ENCODE measurements at places on chromosomes 3 and 15. TPM values are rescaled to one million over a fixed set of nuclear protein-coding genes. Genes with fewer than 3 reads are reported as not detected.

- DNase-seq, result no peak
Observed at GRCh38 chr3:36512555-36512954, 132.3 kb downstream of the STAC start.

DNA sequence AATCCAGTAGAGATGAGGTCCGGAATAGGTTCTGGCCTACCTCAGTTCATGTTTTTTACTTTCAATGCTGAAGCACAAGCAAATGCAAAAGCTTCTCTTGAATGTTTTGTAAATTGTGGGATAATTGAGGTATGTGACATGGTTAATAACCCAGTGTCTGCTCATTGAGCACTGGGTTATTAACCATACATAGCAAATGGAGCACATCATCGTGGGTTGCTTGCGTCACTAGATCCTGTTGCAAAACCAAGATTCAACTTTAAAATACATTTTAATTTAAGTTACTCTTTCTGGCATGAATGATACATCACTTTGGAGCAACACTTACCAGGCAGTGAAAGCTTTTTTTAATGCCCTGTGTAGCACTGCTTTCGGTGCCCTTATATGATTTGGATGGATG, 165.6 kb downstream of the IGF1R start:
- no peak for DNase-seq

- DNase-seq, result no peak
Observed at GRCh38 chr3:15955968-15956367, 158.2 kb upstream of the ANKRD28 start.

DNA sequence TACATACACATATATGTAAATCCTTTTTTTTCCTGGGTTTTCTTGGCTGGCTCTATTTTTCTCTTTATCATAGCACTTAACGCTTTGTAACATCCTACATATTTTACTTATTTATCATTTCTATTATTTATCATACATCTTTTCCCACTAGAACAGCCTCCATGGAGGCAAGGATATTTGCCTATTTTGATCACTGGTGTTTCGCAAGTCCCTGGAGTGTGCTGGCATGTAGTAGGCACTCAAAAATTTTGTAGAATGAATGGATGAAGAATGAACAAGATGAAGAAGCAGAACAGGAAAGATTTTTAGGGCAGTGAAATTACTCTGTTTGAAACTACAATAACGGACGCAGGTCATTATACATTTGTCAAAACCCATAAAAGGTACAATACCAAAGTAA, 83.0 kb upstream of the PTX3 start:
- DNase-seq, result no peak

- DNase-seq, result no peak
Observed at GRCh38 chr3:47288966-47289910, 6.5 kb downstream of the KLHL18 start.

LMAN1L gene
- not detected for total RNA-seq

MAGI1 gene
- total RNA-seq, result 3.7 TPM

ATP13A4 gene
- total RNA-seq, result not detected

OIP5 gene
- total RNA-seq, result 27.5 TPM

HYAL1 gene
- 1.4 TPM for total RNA-seq

DNA sequence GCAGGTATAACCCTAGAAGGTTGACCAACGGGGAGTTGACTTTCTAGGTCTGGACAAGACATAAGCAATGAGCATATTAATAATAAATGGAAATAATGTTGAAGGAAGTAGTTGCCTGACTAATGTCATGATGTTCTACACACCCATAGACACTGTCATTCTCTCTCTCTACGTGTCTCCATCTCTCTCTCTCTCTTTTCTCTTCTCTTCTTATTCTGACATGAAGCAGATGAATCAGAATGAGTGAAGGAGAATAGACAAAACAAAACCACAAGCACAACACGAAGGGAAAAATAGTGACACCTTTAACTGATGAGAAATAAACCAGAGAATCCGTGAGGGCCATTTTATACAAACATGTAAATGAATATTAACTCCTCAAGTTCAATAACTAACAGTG, 26.7 kb upstream of the CCDC80 start:
- no peak for DNase-seq

- DNase-seq, result no peak
Observed at GRCh38 chr3:37753428-37753827, 108.3 kb upstream of the CTDSPL start.

SCN11A gene
- not detected for total RNA-seq

GRCh38 chr3:173933113-173933512, 535.6 kb downstream of the NLGN1 start:
- DNase-seq, result no peak

- DNase-seq, result no peak
Observed at GRCh38 chr3:176399193-176399592, 798.1 kb downstream of the TBL1XR1 start.

- DNase-seq, result no peak
Observed at GRCh38 chr3:40387001-40387894, at the start of gene ENTPD3. Gene ENTPD3 (plus strand): TSS chr3:40387184. CDS start chr3:40388058, 874 bp downstream.

Data from MG63 (cell line).